ENCODE measurements at places on chromosomes 7 and 10.

- no peak for DNase-seq
These were observed 570 bp upstream of the ARF5 start for GRCh38 chr7:127587663-127588018.

DNA sequence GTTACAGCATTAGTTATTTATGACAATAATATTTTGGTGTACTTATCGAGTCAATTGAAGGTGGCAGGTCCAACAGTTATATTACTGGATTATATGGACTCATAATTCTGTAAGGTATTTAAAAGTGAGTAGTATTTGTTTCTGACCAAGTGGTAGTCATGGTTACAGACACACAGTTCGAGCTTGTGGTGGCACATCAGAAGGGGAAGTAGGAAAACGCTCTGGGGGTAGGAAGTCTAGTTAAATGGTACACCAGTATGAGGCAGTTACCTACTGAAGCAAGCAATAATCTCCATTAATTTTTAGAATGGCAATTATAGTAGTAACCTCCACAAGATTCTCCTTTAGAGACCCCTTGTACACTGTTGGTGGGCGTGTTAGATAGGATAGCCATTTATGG, 541.2 kb downstream of the ETV1 start:
- DNase-seq = no peak

DNA sequence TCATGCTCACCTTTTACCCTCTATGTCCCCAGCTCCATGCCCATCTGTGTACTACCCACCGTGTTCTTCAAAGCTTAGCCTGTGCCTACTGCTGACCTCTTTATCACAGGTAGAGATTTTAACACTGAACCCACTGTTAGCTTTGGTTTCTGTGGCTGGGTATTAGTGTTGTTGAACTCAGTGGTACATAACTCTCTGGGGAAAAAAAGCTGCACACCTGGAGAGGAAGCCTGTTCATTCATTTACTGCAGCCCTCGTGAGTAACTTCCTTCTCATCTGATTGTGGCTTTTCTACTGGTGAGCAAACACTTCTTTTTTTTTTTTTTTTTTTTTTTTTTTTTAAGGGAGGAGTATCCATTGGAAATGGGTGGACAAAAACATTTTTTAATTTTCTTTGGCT, 326.3 kb downstream of the CCSER2 start:
- DNase-seq = no peak

- no peak for DNase-seq
These were observed 239.1 kb upstream of the PHF14 start for GRCh38 chr7:10734595-10734994.

GRCh38 chr10:43084812-43085211, 7.9 kb downstream of the RET start:
- no peak for DNase-seq

DNA sequence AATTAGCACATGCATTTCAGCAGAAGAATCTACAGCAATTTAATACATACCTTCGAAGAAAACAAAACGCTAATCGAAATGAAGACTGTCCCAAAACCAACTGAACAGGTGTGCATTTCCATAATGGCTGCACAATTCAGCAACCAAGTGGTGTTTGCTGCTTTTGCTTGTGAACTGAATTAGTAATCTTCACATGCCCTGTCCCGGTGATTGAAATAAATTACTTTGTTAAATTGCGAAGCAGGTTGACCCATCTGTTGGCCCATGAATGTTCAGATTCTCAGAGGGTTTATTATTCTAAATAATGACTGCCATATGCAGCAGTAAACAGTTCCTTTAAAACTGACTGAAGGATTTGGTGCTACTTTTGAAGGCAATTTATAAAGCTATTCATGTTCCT, 445.2 kb upstream of the NFE2L3 start:
- DNase-seq = no peak

GRCh38 chr10:60706146-60706545, 72.1 kb upstream of the CDK1 start:
- DNase-seq = no peak

DNA sequence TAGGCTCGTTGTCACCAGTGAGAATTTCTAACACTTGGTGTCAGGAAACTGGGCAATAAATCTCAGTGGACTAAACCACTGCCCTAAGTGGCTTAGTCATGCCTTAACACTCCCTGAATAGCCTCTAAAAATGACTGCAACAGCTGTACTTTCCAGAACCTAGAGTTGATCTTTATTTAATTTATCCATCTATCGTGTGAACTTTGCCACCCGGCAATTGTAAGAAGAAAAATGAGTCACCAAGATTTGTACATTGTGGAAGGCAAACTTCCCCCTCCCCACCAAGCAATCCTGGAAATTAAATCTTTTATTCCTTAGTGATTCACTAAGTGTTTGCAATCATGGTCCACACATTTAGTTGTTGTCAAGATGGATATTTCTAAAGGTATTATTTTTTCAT, 47.1 kb downstream of the NXPH1 start:
- DNase-seq = no peak

DNA sequence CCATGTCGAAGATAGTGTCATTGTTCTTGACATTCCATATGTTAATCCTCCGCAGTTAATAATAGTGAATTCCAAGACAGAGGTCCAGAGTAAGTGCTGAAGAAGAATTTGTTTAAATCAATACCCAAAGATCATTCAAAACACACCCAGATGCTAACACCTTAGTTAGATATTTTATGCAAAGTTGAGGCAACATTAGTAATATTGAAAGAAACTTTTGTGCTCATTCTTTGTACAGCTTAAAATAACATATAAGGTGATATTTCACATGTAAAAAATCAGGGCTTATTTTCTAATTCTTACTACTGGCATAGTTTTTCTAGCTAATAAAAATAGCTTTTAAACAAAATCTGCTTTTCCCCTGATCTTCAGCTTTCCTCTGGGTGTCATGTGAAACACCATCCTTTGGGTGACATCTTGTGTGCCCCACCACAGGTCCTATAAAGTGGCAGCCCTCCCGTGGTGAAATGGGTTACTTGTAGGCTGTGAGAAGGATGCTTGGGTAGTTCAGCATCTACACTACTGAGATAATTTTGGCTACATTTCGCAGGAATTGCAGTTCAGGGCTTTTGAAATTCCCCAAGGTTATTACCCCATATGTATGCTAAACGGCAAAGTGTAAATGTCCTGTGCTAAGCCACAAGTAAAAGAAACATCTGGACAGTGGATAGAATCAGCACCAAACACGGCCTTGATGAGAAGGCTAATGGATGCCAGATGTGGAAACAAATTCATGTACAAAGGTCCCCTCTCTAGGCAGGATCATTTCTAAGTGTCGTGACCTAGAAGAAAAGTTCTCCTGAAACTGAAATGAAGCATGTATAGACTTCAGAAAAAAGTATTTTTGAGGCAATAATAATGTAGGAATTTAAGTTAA, 105.4 kb downstream of the GRM3 start:
- no peak for DNase-seq
